HT-29 (cell line): ENCODE measurements at places on chromosomes 16 and 17.

DNA sequence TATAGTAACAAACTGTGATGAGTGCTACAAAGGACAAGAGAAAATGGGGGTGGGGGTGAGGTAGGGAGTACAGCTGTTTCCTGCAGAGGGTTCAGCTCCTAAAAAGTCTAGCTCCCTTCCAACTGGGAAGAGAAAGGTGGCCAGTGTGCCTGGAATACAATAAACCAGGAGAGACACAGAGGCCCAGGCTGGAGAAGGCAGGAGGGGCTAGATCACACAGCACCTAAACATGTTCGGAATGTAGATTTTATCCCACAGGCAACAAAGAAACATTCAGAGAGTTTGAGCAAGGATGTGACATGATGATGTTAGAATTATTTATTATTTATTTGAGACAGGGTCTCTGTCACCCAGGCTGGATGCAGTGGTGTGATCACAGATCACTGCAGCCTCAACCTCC is 10.2 kb downstream of the TEX2 start:
- no peak for DNase-seq

DNA sequence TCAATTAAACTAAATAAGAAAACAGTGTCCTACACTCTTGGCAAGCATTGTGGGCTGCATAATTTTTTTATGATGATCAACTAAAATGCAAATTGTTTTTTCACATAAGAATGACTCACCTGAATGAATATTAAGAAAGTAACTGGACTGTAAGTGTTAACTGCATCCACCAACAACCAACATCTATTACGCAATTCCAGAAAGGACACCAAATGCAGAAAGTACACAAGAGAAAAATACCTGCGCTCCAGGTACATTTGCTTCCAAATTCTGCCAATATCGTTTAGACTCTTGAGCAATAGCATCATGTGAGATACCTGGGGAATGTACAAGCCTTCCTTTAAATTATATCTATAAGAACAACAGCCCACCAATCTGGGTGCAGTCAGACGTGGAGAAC is 19.8 kb upstream of the TXNDC11 start:
- DNase-seq, result no peak

DNA sequence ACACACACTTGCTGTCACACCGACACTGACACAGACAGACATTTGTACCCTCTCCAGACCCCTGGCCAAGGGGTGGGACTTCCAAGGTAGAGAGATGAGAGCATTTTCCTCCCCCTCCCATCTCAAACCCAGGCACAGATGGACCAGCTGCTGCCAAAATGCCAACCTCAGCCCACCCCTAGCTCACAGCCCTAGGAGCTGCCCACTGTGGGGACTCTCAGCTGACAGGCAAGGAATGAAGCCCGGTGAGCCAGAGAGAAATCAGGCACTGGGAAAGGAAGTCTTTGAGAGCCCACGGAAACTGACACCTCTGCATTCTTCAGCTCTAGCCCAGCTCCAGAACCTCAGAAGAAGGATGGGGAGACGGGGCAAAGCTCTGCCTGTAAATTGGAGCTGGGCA is 2.8 kb downstream of the ETV4 start:
- DNase-seq, result no peak

GRCh38 chr16:79369796-79370195 is 230.7 kb downstream of the MAF start:
- DNase-seq, result no peak

DNA sequence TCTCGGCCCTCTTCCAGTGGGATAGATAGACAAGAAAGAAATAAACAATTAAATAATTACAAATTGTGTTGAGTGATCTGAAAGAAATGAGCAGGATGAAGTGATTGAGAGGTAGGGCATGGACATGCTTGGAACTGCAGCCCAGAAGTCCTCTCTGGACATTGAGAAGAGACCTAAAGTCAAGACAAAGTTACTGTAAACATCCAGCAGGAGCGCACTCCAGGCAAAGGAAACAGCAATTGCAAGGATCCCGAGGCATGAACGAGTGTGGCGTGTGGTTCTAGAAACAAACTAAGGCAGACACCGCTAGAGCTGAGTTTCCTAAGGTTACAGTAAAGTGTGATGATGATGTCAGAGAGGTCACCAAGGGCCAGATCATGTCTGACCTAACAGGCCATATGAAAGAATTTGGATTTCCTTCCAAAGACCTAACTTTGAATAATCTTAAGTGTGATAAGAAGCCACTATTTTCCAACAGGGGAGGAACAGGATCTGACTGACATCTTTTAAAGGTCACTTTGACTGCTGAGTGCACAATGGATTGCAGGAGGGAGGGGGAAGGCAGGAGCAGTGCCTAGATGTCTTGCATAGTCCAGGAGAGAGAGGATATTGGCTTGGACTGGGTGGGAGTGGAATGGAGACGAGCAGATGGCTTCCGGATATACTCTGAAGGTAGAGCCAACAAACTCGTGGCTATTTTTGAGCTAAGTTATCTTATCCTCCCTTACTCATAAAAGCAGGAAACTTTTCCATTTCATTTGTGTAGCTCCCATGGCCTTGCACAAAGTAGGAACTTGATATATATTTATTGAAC is 19.0 kb downstream of the ABCC12 start:
- no peak for DNase-seq

- no peak for DNase-seq
These were observed 27.1 kb downstream of the ARHGAP23 start for GRCh38 chr17:38455288-38455915.

DNA sequence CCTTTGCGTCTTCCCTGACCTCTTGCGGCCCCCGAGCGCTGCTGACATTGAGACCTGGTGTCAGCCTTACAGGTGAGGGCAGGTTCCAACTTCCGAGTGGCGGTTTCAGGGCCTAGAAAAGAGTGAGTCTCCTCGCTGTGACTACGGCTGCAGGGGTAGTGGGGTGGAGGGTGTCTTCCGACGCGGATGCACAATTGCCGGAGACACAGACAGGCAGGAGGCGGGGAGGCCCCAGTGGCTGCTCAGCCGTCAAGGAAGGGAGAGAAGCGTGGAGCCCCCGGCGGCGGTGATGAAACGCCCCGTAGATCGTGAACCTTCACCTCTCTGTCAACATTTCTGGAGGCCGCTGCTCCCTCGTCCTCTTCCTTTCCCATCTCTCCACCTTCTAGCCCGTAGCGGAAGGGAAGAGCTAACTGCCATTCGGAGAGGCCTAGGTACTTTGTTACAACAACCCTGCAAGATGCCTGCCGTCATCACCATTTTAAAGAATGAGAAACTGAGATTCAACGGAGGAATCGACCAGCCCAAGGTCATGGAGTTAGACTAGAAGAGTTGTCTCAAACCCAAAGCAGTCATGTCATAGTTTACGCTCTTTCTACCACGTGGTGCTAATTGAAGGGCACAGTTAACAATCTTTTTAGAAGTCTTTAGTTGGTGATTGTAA is 485 bp downstream of the DNAJA3 start:
- peak; percentile 66 for DNase-seq

- no peak for DNase-seq
These were observed 178.2 kb downstream of the CHD9 start for GRCh38 chr16:53232826-53233529.

- DNase-seq, result no peak
These were observed 3.3 kb downstream of the FOXF1 start for GRCh38 chr16:86513471-86514277.

DNA sequence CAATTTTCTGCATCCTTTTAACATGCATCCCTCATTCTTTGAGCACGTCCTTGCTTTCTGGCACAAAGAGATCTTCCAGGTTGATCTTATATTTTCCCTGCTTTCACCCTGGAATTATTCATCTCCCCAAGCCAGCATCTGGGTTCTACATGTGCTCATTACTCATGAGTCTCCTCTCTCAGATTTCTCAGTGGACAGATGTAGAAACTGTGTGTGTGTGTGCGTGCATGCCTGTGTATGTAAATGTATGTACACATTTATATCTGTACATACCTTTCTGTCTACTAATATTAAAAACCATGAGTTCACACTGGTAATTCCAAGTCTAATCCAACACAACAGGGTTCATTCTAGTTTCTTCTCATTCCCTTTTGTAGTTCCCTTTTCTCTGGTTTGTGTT is 41.9 kb upstream of the NSRP1 start:
- DNase-seq, result no peak

GRCh38 chr16:77500934-77501664 is 66.3 kb upstream of the ADAMTS18 start:
- DNase-seq, result no peak

DNA sequence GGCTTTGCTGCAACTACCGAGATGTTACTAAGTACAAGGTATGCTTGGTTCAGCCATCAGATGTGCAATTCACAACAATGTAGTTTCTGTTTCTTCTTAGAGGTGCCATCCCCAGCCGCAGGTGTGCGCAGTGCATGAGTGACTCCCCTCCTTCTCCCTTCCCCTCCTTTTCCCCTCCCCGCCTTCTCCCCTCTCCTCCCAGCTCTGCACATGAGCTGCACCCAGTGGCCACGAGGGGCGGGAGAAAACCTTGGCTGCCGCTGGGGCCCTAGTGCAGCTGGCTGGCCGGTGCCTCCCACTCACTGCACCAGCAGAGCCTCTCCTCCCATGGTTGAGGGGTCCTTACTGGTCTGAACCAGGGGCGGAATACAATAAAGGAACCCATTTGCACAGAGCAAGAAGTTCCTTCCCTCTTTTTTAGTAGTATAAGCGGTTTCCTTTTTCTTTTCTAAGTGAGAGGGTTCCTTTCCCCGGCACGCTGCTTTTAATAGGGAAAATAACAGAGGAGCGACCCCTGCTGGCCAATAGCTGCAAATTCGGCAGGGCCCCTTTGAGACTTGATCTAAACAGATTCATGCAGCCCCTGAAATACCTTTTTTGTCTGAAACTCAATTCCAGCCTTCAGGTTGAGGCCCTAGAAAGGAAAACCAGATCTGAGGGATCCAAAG is 7.8 kb upstream of the CCL15 start:
- DNase-seq, result peak; percentile 66

DNA sequence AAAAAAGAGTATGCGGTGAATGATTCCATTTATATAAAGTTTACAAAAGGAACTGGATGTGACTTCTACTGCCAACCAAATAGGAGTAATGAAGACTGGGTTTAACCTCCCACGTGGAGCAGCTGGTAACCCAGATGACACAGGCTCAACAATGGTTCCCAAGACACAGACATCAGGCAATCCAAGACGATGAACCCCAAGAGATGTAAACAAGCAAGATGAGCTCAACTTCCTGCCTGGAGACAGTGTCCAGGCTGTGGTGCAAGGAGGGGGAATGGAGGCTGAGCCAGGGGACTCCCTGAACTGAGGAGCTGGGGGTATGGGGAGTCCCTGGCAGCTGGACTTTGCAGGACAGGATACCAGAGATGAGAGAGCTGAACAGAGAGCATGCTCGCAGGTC is 104.7 kb downstream of the LITAF start:
- DNase-seq, result no peak

DNA sequence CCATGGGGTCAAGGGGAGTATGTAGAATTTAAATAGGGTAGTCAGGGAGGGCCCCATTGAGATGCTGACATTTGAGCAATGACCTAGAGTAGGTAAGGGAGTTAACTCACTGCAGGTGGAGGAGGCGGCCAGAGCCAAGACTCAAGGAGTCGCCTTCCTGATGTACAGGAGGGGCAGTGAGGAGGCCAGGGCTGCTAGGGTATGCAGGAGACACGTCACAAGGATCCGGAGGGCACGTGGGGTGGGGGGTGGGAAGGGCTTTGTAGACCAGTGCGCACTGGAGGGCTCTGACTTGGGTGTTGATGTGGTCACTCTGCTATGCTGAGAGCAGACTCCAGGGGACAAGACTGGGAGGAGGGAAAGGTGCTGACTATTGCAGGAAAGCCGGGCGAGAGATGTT is 37.5 kb downstream of the SPECC1 start:
- DNase-seq, result no peak

DNA sequence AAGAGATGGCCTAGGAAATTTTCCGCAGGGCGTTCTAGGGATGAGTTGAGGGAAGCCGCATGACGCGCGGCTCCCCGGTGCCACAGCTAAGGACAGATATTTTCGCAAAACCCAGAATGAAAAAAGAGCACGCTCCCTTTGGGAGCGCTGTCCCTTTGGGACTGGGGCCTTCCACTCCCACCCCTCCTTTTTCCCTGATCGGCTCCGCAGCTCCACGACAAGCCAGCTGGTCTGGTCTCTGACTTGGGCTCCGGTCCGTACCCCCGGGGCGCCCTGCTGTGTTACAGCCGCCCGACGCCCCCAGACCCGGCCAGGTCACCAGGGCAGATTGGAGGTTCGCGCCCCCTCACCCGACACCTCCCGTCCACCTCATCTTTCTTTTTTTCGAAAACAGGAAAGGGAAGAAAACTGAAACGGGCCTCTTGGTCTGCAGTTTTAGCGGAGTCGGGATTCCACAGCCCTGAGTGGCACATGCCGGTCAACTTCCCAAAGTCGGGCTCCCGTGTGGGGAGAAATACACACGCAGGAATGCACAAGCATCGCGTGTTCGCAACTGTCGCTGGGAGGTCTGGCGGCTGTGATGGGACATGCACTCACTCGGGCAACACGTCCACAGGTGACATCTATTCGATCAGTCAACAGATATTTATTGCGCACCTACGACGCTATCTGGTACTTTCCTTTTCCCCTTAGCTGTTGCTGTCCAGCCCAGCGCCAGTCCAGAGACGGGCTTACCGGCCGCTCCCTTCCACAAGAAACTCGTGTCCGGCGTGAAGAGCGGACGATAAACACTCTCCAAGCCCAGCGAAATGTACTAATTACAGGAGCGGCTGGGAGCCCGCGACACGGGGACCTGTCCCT is 3.9 kb upstream of the SOX9 start:
- no peak for DNase-seq

- no peak for DNase-seq
These were observed 703.0 kb upstream of the KIF2B start for GRCh38 chr17:53119773-53120172.
